ENCODE measurements at places on chromosomes 12 and 14. TPM values are rescaled to one million over a fixed set of nuclear protein-coding genes. Genes with fewer than 3 reads are reported as not detected.

GRCh38 chr14:33631441-33631840, 319.4 kb downstream of the EGLN3 start:
- no peak for DNase-seq

DNA sequence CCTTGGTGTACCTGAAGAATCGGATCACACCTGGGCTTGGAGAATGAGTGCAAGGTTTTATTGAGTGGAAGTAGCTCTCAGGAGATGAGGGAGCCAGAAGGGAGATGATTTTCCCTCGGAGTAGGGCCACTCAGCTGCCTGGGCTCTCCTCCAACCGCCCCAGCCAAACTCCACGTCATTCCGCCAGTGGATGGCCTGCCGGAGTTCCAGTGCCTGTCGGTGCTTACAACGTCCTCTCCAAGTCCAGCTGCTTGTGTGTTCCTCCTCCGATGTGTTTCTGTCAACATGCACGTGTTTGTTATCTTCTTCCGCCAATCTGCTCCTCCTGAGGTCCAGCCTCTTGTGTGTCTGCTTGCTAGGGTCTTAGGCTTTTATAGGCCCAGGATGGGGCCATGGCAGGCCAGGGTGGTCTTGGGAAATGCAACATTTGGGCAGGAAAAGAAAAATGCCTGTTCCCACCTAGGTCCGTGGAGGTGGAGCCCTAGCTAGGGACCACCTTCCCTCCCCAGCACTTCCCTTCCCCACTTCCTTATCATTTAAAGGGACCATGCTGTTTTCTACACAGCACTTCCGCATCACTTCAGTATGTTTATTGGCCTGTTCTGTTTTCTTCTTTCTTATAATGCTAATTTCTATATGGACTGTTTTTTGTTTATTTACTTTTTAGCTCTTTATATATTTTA, 343.2 kb downstream of the PDZRN4 start:
- DNase-seq: peak; percentile 93

GRCh38 chr14:86373886-86374285, 843.9 kb downstream of the FLRT2 start:
- DNase-seq: no peak

DNA sequence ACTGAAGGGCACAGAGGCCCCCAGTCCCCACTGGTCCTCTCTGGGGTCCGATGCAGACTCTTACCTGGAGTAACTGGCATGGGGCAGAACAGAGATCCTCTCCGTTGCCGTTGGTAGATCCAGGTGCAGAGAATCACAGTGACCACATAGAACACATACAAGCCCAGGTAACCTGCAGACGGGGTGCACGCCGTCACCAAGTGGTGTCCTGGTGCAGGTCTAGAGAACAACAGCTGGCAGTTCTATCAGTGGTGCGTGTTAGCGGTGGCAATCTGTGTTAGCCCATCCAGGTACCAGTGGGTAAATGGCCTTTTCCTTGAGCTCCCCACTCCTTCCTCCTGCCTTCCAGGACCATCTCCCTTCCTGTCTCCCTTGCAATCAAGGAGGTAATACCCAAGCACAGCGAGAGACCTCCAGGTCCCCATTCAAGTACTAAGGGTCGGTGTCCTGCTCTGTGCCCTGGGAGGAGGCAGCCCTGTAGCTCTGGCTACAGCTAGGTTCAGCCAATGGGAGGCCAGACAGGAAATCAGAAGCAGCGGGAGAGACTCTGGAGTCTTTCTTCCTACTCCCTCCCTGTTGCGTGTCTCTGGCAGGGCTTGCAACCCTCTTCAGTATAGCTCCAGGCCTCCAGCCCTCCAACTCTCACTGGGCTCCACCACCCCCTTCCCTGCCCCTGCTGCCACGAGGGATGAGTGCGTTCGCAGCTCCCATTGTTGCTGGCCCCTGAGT, 15.8 kb downstream of the SLC8B1 start:
- DNase-seq: no peak

- DNase-seq: peak; percentile 22
These were observed 328.0 kb downstream of the DPF3 start for GRCh38 chr14:72565917-72566316.

DNA sequence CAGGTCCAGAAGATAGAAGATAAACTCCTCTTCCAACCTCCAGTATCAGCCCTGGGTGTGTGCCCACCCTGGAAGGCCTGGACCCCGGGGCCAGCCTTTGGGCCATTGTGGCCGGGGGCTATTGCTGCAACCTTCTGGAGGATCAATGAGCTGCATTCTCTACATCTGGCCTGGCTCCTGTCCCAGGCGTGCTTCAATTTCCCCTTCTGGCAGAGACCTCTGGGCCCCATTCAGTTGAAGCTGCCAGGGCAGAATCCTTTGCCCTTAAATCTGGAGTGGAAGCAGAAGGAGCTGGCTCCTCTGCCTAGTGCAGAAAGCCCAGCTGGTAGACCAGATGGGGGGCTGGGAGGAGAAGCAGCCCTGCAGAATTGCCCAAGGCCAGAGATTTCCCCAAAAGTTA, 10.0 kb downstream of the NYNRIN start:
- peak; percentile 45 for DNase-seq

DNA sequence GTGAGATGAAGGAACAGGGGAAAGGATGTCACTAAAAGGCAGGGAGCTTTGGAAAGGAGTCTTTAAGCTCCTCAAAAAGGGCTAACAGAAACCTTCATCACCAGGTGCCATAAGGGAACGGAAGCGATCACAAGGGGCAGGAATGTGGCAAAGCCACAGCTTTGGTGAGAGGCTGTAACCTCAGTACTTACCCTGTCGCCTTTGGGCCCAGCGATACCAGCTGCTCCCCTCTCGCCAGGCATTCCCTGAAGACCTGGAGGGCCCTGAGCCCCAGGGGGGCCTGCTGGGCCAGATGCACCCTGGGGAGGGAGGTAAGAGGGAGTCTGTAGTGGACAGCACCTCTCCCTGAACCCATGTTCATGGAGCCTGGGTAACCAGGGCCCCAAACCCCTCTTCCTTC, 18.9 kb downstream of the TMEM106C start:
- no peak for DNase-seq

DNA sequence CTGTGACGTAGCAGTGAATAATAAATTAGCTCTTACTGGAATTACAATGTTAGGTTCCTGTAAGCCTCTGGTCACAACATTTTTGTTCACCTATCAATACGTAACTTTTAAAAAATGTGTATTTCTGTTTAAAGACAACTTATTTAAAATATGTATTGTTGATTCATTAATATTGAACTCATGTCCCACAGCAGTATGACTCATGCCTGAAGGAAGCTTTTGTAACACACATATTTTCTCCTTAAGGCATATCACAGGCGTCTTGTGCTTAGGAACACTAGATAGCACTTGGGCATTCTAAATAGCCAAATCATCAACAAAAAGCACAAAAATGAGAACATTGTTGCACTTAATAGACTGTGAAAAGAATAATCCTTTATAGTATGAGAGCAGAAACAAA, 92.5 kb downstream of the GPHN start:
- no peak for DNase-seq

- DNase-seq: peak; percentile 81
These were observed 15.6 kb upstream of the C14orf180 start for GRCh38 chr14:104563742-104564615.

VWF gene
- 1.2 TPM for polyA plus RNA-seq

TMEM106C gene
- 199 TPM for polyA plus RNA-seq

SLC22A17 gene
- 10.6 TPM for polyA plus RNA-seq

TAS2R31 gene
- not detected for polyA plus RNA-seq

SPRING1 gene
- polyA plus RNA-seq: 16.2 TPM

LPAR5 gene
- polyA plus RNA-seq: 4.2 TPM

Data from sigmoid colon (tissue), 7 donors.